ENCODE measurements at places on chromosomes 16 and 17.

GRCh38 chr17:34411646-34412421 is 48.8 kb upstream of the CCL1 start:
- peaks cover 9% of the 10 kb centered on the region for H3K27me3 ChIP-seq
- H3K4me3 ChIP-seq, result no peak overlapping the region
- H3K27ac ChIP-seq, result no peak overlapping the region
- no peak for DNase-seq
- no peaks in the 10 kb centered on the region for H3K4me1 ChIP-seq

DNA sequence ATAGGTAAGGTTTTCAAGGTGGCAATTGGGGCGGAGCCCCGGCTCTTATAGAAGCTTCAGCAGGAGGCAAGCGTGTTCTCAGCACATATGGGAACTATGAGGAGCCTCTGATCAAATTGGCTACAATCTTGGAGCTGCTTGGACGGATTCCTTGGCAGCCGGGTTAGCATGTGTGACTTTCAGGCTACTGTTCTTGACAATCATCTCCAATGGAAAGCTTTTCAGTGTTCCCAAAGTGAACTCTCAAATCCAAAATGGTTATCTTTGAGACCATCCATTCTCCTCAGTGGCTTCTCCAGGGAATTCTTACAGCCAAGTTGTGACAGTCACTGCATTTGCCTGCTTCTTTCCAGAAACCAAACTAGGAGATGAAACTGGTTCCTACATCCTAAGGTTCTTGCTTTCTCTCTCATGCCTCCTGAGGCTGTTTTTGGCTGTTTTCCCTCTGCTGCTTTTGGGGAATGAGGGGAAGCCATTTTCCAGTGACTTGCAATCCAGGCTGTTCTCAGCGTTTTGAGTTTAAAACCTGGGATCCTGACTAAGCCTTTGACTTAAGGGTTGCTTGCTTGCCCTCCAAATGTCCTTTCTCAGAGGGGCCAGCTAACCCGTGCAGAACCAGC is 10.9 kb downstream of the HAS3 start:
- no peak for DNase-seq
- no peaks in the 10 kb centered on the region for H3K4me1 ChIP-seq
- no peak overlapping the region for H3K4me3 ChIP-seq

DNA sequence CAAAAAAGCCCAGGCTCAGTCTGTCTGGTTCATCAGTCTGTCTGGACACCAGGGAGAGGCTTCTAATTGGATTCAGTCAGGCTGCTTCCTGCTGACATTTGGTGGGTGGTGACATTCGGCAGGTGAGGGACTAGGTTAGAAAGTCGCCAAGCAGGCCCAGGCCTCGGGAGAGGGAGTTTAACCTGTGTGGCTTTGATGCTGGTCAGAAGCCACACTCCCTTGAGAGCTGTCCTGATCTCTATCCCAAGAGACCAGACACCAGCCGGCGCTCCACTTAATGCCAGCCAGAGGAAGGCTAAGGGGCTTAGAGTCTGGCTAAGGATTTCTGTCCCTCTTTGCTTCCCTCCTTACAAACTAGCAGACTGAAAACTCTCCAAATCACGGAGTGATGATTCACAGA is 135.0 kb downstream of the GSG1L start:
- no peaks in the 10 kb centered on the region for H3K27me3 ChIP-seq
- H3K4me1 ChIP-seq, result no peaks in the 10 kb centered on the region
- no peak overlapping the region for H3K27ac ChIP-seq
- no peak overlapping the region for H3K4me3 ChIP-seq
- no peak for DNase-seq

- H3K4me3 ChIP-seq, result no peak overlapping the region
- H3K4me1 ChIP-seq, result peaks cover 12% of the 10 kb centered on the region
- no peaks in the 10 kb centered on the region for H3K36me3 ChIP-seq
Observed at GRCh38 chr17:78263736-78264340, 32.4 kb downstream of the TMEM235 start.

DNA sequence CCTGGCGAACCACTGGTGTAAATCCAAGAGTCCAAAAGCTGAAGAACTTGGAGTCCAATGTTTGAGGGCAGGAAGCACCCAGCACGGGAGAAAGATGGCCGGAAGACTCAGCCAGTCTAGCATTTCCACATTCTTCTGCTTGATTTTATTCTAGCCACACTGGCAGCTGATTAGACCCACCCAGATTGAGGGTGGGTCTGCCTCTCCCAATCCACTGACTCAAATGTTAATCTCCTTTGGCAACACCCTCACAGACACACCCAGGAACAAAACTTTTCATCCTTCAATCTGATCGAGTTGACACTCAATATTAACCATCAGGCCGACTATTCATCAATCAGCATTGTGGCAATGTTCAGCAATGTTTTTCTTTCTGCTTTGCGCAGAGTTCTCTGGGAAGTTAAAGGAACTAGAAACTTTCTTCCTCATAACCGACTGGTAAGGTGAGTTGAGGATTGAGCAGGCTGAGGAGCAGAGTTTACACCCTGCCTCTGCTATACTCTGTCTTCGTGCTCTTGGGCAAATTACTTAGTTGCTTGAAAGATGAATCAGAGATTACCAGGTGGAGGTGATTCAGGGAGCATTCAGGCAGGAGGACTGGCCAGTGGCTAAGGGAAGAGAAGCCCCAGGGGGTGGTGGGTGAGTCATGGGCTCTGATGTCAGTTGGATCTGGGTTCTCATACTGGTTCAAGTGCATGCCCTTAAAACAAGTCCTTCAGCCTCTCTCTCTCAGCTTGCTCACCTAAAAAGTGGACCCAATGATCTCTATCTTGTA is 28.2 kb upstream of the BRD7 start:
- H3K4me3 ChIP-seq, result no peak overlapping the region
- no peaks in the 10 kb centered on the region for H3K4me1 ChIP-seq
- H3K36me3 ChIP-seq, result no peaks in the 10 kb centered on the region

Data from left lung (tissue), 14 donors.